Activated CD4-positive, alpha-beta T cell treated with anti-CD3 and anti-CD28 coated beads, Interleukin-2, Interleukin-4, amounts not matched to agents 100 ng/mL and 50 ng/mL, durations not matched to agents 16 hours and 8 hours (primary cell): ENCODE measurements at places on chromosomes 6 and 20.
A peak's percentile ranks its signal among the peaks of the same experiment; 100 is the strongest.

GRCh38 chr6:15575357-15576033 lies 87.3 kb downstream of the DTNBP1 start:
- no peak for DNase-seq

DNA sequence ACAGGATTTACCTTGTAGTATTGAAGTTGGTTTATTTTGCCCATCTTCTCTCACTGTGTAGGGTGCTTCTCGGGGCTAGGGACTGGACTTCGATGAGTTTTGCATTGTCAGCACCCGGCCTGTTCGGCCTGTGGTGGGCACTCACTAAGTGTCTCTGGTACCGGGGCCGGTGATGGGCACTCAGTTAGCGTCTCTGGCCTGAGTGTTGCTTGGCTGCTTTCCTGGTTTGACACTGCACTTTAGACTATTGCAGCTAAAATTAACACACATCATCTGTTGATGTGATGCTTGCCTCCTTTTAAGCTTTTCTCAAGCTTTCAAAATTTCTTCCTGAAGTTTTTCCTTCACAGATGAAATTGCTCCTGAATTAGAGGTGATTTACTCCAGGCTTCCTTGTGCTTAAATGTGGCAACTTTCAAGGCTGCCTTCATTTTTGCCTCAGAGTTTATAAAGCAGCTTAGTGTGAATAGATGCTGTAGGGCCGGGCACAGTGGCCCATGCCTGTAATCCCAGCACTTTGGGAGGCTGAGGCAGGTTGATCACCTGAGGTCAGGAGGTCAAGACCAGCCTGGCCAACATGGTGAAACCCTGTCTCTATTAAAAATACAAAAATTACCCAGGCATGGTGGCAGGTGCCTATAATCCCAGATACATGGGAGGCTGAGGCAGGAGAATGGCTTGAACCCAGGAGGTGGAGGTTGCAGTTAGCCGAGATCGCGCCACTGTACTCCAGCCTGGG lies 41.7 kb upstream of the TULP4 start:
- no peak for DNase-seq

DNA sequence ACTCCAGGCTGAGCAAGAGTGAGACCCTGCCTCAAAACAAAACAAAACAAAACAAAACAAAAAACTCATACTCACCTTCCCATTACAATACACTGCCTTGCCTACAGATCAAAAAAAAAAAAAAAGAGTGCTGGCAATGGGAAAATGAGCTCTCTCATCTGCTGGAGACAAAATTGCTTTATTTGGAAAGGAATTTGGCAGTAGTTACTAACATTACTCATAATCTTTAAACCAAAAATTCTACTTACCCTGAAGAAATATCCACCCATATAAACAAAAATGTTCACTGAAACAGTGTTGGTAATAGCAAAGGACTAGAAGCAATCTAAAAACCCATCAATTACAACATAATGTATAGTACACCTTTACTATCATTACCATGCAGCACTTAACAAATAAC lies 120.4 kb downstream of the RNGTT start:
- DNase-seq = no peak

GRCh38 chr20:35192118-35192872 lies 20.4 kb downstream of the PROCR start:
- no peak for DNase-seq

DNA sequence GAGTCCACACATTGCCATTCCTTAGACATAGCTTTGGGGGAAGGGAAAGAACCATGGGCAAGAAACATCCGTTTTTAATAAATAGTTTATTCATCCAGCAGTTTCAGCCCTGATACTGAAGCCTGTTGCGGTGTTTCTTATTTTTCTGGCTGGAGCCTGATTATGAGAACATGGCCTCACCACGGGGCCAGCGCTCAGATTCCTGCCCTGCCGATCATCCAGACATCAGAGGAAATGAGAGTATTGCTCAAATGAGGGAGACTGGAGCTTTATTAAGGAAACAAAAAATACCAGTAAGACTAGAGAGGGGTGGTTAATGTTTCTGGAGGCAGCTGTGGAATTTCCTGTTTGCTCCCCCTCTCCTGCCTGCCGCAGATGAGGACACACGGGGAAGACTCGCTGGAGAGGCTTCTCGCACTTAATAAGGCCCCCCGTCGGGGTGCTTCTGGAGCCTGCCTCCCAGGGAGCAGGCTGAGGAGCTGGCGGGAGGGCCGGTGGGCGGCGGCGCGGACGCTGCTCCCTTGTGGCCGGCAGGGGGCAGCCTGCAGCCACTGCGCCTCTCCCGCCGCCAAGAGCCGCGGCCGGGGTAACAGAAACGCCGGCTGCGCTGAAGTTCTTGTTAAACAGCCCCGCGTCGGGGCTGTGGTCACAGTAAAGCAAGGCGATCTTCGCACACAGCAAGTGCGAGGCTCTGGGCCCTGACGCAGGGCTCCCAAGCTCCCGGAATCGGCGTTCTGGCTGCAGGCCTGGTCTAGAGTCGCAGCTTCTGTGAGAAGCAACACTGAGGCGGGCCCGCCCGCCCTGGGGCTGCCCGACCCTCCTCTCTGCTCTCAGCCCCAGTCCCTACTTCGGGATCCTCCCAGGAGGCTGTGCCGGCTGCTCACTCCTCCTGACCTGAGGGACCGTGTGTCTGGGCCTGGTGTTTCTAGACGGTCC lies 17.5 kb downstream of the LEMD2 start:
- DNase-seq = peak; percentile 56

- no peak for DNase-seq
Observed at GRCh38 chr20:41571006-41571405, 47.2 kb downstream of the CHD6 start.

DNA sequence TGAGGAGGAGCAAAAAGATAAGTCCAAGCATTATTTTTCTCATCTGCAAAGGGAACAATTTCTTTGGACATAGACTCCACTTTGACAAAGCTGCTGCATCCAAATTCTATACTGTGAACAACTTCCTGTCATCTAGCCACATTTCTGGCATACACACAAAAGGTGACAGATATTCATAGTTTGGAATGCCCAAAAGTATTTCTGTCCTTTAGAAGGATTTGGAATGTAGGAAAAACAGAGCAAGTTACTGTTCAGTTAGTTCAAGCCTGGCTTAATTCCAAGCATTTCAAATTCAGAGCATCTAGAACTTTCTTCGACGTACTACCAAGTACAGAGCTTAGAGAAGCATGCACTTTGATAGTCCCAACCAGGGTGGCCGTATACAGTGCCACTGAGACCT lies 134.0 kb downstream of the PDE7B start:
- DNase-seq = no peak

- no peak for DNase-seq
Observed at GRCh38 chr6:47419621-47420020, 58.0 kb upstream of the CD2AP start.

GRCh38 chr6:89351671-89352277 lies 748 bp downstream of the UBE2J1 start:
- DNase-seq = no peak

GRCh38 chr6:13500264-13500663 lies 12.9 kb upstream of the GFOD1 start:
- DNase-seq = no peak

GRCh38 chr20:50731930-50732690 lies 730 bp downstream of the PARD6B start:
- DNase-seq = no peak

DNA sequence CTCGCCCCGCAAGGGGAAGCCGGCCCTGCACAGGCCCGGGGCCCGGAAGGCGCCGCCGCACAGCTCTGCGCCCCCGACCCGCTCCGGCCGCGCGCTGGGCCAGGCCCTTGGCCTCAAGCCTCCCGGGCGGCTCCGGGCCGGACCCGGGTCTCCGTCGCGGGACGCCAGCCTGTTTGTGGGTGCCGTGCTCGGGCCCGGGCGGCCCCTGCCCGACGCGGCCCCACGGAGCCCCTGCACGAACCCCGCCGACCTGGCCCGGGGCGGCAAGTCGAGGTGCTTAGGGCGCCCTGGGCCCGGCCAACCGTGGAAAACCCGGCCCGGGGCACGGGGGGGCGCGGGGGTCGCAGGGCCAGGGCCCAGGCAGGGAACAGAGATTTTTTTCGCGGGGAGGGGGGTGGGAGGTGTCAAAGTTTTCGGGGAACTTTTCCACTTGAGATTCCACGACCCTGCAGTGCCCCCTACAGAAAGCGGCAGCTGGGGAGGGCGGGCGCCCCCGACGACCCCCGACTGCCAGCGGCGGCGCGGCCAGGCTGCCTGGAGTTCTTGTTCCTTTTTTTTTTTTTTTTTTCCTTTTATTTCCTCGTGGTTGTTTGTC lies 805 bp upstream of the STX16 start:
- DNase-seq = no peak

- DNase-seq = no peak
Observed at GRCh38 chr6:164114651-164115050, 700.1 kb downstream of the QKI start.

DNA sequence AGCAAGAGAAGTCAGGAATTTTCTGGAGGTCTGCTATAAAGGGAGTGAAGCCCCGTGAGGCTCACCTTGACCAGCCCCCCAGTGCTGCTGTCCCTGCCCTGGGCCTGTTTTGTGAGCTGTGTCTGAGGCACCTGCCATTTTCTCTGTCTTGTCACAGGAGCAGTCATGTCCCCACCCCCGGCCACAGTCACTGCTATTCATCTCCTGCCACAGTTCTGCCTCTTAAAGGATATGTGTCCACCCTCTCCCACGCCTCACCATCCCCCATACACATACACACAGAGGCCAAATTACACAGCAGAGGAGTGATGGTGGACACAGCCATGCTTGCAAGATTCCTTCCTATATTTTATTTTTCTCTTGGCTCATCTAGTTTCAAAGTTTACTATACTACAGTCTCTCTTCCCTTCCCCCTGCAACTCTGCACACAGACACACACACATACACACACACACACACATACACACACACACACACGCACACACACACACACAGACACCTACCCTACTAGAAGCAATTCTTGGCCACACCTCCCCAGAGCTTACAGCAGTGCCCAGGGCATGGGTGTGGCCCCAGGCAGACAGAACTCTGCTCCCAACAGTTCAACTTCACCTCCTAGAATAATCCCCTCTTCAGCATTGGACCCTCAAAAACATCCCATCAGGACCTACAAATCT lies 68.7 kb upstream of the TAB2 start:
- no peak for DNase-seq

GRCh38 chr6:108720827-108721226 lies 127.4 kb upstream of the ARMC2 start:
- DNase-seq = no peak

DNA sequence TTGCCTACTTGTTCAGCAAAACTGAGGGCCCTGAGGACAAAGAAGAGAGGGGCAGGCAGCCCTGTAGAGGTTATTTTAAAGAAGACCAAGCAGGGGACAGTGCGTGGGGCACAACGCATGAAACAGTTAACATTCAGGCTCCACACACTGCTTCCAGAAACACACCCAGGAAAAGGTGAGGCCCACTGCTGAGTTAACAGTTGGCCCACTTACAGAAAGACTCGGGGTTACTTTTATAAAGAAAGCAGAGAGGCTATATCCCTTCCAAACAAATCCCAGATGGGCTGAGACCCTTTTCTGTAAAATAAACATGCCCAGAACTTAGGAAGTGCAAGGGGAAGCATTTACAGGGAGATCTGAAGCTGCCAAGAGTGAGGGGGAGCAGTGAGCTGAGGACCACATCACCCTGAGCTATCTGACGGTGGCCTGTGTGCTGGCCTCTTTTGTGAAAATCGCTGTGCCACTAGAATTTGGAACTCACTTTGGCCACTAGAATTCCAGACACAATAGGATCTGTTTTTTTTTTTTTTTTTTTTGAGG lies 49.8 kb upstream of the SSTR4 start:
- DNase-seq = no peak

DNA sequence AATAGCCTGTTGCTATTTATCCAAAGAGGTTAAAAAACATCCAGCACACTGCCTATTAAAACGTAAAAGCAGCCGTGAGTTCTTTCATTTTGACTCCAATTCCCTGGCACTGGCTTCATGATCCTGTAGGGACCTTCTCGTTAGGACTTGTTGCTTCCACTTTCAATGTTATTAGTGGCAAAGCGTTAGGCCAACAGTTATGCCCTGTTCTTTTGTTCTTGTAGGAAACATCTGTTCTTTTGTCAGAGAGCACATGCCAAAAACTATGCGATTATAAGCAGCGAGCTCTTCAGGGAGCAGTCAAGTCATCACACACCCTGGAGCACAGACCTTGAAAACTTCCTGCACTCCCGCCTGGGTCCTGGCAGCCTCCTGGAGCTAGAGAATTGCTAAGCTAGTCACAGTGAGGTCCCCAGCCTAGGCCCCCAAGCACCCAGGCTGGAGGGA lies 609.5 kb upstream of the ARID1B start:
- no peak for DNase-seq

- no peak for DNase-seq
Observed at GRCh38 chr6:157261606-157262005, 61.7 kb downstream of the TMEM242 start.
